Substantia nigra (tissue), 51 donors: ENCODE measurements at places on chromosomes 3 and 15.
A peak's percentile ranks its signal among the peaks of the same experiment; 100 is the strongest.

DNA sequence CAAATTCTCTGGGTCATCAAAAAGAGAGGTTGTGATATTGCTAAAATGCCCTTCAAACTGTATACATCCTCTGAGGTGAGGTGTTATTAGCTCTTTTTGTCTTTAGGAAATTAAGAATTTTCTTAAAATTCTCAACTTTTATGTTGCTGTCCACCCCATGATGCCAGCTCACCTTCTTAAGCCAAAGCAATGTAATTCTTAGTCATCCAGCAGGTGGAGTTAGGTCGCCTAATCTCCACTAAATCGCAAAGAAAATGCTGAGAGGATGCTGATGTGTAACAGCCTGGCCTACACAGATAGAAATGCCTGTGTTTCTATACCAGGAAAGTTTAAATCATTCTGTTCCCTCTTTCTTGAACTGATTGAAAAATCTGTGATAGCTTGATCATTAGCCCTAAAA lies 770.2 kb upstream of the ALCAM start:
- DNase-seq = no peak

- no peak for DNase-seq
Observed at GRCh38 chr15:85871545-85871944, 76.8 kb upstream of the KLHL25 start.

- DNase-seq = no peak
Observed at GRCh38 chr3:146093896-146094295, 67.1 kb downstream of the PLOD2 start.

GRCh38 chr3:132730891-132731580 lies 8.8 kb upstream of the NPHP3 start:
- peak; percentile 10 for DNase-seq

GRCh38 chr15:41999290-42000285 lies 21.3 kb downstream of the PLA2G4E start:
- no peak for DNase-seq

DNA sequence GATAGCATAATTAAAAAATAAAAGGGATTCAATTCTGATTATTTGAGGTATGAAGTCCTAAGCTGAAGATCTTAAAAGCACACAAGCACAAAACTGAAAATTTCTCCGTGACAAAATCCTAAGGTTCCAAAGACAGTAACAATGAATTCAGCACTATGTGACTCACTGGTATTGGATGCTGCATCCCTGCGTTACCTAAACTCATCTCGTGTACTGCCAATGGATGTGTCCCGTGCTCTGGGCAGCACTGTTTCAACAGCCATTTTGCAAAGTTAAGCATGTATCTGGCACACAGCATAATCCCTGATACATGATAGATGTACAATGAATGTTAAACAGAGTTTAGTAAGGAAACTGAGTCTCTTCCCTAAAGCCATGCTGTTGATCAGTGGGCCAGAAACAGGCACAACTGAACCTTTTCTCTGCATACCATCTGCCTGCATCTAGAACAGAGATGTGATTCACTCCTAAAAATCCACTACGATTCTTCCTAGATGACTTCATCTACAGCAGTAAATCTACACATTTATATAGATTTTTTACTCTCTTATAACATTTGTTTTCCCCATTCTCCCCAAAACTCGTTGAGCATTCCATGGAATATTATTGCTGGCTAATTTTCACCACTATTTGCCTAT lies 14.3 kb downstream of the SUCLG2 start:
- DNase-seq = no peak

GRCh38 chr3:180694321-180694720 lies 15.0 kb upstream of the CCDC39 start:
- DNase-seq = no peak

DNA sequence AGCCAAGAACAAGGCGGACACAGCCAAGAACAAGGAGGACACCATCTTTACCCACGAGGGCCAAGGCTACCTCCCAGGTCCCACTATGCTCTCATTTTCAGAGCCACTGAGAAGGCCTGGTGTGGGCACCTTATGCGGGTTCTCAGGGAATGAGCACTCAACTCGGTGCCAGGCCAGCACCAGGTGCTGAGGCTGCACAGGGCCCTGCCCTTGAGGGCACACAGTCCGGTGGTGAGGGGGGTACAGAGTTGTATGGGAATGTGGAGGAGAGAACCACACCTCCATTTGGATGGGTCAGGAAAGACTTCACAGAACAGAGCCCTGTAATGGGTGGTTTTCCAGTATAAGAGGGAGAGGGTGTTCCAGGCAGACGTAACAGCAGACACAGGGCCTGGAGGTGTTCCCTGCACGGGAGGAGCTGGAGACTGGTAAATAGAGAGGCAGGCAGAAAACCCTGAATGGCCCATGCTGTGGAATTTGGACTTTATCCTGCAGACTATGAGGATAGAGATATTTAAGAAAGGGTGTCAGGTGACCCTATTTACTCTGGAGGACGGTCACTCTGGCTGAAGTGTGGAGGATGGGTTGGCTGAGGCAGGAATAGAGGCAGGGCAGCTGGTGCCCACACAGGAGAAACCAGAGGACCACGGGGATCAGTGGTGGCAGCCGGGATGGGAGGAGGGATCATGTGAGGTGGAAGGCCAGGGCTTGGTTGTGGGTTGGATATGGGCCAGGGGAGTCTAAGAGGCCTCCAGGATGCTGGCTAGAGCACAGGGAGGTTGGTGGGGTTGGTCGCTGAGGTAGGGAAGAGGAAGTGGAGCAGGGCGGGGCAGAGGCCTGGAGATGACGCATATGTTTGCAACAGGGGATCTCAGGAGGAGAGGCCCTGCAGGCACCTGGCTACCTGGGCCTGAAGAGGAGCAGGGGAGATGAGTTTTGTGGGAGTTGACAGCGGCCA lies 34.6 kb downstream of the CRABP1 start:
- no peak for DNase-seq

DNA sequence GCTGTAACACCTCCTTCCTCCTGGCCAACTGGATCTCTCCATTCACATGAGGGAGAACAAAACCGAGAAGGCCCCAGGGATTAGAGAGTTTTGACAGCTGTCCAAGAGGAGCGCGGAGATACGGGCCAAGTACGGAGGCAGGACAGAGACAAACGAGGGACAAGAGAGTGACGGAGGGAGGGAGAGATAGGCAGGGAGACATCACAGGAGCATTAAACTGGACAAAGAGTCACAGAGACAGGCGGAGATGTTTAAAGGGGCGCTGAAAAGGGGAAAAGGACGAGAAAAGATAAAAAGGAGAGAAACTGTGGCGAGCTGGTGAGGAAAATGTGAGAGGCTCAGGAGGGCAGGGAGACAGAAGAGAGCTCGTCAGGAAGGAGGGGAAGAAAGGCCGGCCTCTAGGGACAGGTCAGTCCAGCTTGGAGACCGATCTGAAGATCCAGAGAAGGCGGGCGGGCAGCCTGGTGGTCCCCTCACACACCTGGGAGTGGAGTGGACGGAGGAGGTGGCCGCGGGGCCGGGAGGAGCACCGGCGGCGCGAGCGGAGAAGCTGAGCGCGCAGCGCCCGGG lies 40.5 kb upstream of the ROPN1 start:
- no peak for DNase-seq

- no peak for DNase-seq
Observed at GRCh38 chr3:71680603-71681002, 44.6 kb downstream of the EIF4E3 start.

GRCh38 chr3:24393316-24393715 lies 101.3 kb downstream of the THRB start:
- no peak for DNase-seq

- no peak for DNase-seq
Observed at GRCh38 chr3:46058981-46059380, 31.7 kb upstream of the XCR1 start.

GRCh38 chr15:75112278-75112847 lies 89.0 kb downstream of the PPCDC start:
- no peak for DNase-seq

DNA sequence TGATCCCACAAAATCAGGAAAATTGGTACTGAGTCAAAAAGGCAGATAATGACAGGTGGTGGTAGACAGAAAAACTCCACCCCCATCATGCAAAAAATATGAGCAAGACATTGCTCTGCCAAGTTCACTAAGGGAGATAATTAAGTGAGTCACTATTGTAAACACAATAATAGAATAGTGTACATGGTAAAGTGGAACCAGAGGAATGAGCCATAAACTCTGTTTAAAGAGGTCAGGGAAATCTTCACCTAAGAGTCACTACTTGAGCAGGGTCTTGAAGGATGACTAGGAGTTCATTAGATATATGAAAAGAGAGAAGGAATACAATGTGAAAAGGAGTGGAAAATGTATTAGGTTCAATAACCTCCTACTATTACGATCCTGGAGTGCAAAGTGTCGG lies 213.4 kb upstream of the PEX5L start:
- no peak for DNase-seq

GRCh38 chr15:94119923-94120775 lies 111.2 kb upstream of the MCTP2 start:
- peak; percentile 46 for DNase-seq

GRCh38 chr15:101669744-101670143 lies 17.6 kb upstream of the TM2D3 start:
- no peak for DNase-seq

DNA sequence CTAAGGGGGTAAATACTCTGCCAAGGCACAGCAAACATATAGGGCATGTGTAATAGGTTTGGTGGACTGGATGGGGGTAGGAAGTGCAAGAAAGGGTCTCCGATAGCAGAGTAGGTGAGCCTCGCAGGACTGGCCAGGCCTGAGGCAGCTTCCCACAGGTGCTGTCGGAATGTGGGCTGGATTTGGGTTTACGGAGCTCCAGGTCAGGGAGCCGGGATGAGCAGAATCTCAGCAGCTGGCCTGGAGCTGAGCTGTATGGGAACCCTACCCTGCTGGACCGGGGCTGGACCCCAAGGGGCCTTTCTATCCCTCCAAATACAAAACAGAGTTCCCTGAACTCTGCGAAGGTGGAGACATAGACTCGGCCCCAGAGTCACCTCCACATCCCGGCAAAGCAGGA lies 15.0 kb downstream of the KLF15 start:
- DNase-seq = no peak

DNA sequence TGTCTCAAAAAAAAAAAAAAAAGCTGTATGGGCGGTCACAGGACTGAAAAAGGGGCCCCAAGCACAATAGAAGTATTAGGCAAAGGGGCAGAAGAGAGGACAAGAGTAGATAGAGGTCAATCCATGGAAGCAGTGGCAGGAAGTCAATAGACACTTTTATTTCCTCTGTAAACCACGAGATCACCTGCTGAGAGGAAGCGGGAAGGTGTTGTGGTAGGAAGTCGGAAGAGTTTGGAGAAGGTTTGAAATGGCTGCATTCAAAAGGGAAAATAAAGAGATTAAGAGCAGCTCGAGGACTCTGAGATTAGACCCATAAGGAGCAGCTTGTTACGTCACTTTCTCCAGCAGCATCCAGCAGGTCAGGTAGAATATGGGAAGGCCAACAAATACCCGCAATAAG lies 14.2 kb upstream of the ZNF148 start:
- DNase-seq = no peak
